ENCODE measurements at places on chromosomes 11 and 22.

DNA sequence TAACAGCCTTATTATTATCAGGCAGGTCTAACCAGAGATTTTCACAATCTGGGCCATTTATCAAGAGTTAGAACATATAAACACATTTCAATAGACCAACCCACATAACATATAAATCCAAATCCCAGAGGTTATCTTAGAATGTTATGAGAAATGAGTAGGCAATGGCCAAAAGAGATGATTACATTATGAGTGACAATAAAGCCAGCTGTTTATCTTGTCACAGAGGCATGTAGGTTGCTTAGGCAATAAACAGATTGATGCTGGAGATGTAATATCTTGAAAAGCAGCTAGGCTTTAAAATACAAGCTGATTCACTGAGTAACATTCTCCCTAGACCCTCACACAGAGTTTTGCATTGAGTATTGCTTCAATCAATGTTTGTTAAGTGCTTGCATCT is 148.5 kb upstream of the SESN3 start:
- peak; percentile 40 for DNase-seq

GRCh38 chr11:125132596-125132995 is 21.2 kb upstream of the TMEM218 start:
- DNase-seq, result no peak

GRCh38 chr11:121341609-121342008 is 49.0 kb downstream of the SC5D start:
- DNase-seq, result peak; percentile 81

DNA sequence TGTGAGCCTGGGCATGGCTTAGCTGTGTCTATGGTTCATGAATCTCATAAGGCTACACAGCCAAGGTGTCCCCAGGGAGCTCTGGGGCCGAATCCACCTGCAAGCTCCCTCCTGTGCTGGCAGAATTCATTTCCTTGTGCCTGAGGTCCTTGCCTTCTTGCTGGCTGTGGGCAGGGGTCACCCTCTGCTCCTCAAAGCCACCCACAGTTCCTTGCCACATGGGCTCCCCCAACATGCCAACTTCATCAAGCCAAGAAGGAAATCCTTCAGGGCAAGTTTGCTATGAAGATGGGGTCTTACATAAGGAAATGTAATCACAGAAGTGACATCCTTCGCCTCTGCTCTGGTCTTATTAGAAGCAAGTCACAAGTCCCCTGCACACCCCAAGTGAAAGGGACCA is 24.8 kb downstream of the LARGE1 start:
- no peak for DNase-seq

DNA sequence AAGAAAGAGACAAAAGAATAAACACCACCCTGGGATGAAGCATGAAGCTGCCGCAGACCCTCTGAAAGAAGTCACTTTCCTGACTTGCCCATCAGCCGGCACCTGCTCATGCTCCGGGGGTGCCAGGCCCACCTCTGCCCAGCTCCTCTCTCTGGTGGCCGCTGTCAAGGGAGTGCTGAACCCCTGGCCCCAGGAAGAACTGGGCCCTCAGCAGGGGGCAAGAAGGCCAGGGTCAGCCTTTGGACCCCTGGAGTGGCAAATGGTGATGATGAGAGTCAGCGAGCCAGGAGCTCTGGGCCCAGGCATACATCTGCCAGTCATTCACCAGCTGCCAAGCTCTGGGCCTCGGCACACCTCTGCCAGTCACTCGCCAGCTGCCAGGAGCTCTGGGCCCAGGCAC is 17.4 kb downstream of the TTLL8 start:
- no peak for DNase-seq

DNA sequence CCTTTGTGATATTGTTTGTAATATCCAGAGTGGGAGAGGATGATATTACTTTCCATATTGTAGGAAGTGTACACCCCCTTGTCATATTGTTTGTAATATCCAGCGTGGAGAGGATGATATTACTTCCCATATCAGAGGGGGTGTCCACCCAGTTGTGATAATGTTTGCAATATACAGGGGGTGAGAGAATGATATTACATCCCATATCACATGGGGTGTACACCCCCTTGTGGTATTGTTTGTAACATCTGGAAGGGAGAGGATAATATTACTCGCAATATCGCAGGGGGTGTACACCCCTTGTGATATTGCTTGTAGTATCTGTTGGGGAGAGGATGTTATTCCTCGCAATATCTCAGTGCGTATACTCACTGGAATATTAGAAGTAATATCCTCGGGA is 61.5 kb downstream of the PRSS23 start:
- DNase-seq, result no peak

GRCh38 chr22:25057013-25057881 is 104.7 kb downstream of the KIAA1671 start:
- DNase-seq, result peak; percentile 68

DNA sequence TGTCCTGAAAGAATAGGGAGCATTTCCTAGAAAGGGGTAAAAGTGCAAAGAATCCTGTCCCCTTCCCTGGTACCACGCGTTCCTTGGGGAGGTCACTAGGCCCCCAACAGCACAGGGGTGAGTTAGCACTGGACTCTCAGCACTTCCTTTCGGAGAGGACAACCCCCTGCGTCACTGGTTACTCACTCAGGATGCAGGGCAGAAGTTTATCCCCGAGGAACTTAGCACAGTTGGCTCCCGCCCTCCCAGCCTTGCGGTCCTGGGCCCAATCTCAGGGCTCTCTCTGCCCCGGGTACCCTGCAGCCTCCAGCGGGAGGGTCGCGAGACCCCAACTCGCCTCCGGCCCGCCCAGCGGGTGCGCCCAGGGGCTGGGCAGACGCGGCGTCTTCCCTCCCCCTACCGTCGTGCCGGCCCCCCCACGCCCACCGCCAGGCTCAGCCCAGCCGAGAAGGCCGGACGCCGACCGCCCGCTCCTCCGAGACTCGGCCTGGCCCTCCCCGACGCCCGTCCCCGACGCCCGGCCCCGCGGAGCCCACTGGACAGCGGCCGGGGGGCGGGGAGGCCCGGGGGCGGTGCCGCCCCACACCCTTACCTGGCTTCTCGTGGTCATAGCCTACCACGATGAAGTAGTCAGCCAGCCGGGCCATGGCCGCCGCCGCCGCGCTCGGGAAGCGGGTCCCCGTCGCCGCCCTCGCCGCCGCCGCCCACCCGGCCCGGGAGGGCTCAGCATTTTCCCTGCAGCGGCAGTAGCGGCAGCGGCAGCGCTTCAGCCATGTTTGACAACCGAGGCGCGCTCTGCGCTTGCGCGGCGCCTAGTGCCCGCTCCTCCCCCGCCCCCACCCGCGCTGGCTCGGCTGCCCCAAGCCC is at the start of gene SBF2:
Gene SBF2 (minus strand): TSS at position 797 of the 867 bp plus-strand sequence. CDS start 150 bp downstream, at position 647.
- DNase-seq, result peak; percentile 85

DNA sequence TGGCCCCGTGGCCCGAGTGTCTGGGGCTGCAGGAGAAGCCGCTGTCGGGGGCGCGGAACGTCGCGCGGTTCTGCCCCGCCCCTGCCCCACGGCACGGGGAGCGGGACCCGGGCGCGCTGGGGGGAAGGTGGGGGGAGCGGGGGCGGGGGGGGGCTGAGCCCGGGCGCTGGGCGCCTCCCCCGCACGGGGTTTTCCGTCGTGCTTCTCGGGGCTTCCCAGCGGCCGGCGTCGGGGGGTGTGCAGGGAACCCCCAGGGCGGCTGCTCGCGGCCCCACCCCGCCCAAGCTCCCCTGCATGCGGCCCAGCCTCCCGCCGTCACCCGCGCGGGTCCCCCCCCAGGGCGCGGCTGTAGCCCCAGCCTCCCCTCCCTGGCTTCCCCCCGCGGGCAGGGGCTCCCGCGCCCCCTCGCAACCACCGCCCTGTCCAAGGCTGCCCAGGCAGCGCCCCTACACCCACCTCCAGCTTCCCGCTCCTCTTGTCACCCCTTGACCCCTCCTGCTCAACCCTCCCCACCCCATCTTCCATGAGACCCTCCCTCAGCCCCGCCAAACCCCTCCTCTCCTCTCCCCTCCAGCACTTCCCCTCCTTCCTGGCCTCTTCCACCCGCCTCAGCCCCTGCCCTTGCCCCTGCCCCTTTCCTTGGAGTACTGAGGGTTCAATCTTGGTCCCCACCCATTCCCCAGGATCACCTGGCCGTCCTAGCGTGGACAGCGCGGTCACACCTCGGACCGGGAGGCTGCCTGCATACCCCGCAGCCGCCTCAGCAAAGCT is 1.7 kb downstream of the IL17REL start:
- no peak for DNase-seq

Measured in DMS53 (cell line).